ENCODE measurements at places on chromosomes 1 and 21.

GRCh38 chr1:15444468-15445389 is 6.5 kb downstream of the CTRC start:
- no peak for DNase-seq

- DNase-seq: no peak
Measured at GRCh38 chr1:174322202-174322862, 125.4 kb upstream of the GPR52 start.

GRCh38 chr1:39850606-39851216 is 32.6 kb downstream of the TRIT1 start:
- no peak for DNase-seq

DNA sequence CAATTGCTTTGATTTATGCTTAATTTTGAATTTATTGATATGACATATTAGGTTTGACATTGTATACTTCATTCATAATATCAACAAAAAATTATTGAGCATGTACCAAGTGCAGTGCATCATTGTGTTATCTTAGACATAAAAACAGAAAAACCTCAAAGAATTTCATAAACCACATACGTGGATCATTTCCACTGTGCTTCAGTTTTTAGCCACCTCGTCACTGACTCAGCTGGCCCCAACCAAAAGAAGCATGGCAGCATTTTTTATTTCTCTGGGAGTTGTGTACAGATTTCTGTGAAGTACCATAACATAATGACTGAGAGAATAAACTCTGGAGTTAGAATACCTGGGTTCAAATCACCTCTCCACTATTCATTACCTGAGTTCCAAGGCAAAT is 95.6 kb upstream of the C1orf87 start:
- DNase-seq: no peak

GRCh38 chr1:243343970-243344937 is 88.4 kb downstream of the SDCCAG8 start:
- DNase-seq: peak; percentile 39

DNA sequence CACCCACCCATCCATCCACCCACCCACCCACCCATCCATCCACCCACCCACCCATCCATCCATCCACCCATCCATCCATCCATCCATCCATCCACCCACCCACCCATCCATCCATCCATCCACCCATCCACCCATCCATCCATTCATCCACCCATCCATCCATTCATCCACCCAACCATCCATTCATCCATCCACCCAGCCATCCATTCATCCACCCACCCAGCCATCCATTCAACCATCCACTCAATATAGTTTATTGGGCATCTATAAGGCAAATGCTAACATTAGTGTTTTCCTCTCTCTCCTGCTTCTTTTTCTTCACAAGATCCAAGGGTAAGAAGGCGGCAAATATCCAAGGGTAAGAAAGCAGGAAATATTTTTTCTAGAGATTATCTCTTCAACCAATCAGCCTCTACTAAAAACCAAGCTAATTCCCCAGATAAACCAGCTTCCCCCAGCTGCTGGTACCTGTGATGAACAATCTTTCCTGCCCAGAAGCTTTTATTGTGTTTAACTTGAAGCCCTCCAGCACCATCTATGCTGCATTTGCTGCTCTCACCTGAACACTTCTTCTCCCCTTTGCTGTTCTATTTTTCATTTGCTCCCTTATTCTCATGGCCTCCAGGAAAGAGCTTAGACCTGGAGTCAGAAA is 22.6 kb upstream of the ATP2B4 start:
- DNase-seq: no peak

- DNase-seq: no peak
Measured at GRCh38 chr1:154199563-154199879, 6.6 kb downstream of the CFAP141 start.

DNA sequence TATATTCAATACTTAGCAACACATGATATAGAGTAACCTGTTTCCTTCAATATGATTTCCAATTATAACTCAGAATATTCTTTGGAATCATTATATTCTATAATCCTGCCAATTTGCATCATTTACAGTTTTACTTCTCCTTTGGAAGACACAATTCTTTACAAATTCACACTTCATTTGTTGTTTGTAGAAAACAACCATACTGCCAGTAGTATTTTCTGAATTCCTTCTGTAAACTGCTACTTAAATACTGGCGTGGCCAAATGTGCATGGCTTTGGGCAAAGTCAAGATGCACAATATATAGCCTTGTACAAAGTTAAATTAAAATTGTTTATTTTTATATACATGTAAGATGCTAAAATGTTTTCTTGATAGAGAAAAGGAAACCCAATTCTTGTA is 687.1 kb upstream of the NEGR1 start:
- no peak for DNase-seq

GRCh38 chr1:6108937-6109614 is 63.4 kb downstream of the KCNAB2 start:
- DNase-seq: peak; percentile 3

GRCh38 chr1:29912425-29912824 is 676.1 kb downstream of the PTPRU start:
- DNase-seq: no peak

DNA sequence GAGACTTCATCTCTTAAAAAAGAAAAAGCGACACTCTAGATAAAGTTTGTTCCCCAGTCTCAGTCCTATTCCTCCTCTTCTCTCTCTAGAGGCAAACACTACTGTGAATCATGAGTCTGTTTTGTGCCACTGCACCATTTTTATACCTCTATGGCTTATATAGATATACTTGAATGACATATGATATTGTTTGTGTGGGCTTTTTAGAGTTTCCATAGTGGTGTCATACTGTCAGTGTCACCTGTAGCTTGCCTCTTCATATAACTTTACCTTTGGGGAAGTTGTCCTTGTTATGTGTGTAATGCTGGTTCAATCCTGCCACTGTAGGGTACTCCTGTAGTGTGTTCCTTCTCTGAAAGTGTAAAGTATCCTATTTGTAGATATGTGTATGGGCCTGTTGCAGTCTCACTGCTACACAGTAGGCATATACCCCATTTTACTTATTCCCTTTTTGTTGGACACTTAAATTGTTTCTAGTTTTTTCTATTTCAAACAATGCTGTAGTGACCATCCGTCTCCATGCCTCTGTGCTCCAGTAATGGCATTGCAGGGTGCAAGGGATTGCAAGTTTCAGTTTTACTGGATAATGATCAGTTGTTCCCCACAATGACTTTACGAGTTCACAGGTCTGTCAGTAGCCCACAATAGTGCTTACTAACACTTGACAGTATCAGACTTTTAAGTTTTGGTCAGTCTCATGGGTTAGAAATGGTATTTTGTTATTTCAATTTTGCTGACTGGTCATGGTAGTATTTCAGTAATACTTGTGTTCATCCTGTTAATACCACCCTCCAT is 2.7 kb downstream of the PRMT2 start:
- DNase-seq: no peak

- DNase-seq: no peak
Measured at GRCh38 chr1:230174471-230175162, 107.6 kb downstream of the GALNT2 start.

- DNase-seq: peak; percentile 18
Measured at GRCh38 chr1:169809370-169810095, 14.8 kb upstream of the METTL18 start.

DNA sequence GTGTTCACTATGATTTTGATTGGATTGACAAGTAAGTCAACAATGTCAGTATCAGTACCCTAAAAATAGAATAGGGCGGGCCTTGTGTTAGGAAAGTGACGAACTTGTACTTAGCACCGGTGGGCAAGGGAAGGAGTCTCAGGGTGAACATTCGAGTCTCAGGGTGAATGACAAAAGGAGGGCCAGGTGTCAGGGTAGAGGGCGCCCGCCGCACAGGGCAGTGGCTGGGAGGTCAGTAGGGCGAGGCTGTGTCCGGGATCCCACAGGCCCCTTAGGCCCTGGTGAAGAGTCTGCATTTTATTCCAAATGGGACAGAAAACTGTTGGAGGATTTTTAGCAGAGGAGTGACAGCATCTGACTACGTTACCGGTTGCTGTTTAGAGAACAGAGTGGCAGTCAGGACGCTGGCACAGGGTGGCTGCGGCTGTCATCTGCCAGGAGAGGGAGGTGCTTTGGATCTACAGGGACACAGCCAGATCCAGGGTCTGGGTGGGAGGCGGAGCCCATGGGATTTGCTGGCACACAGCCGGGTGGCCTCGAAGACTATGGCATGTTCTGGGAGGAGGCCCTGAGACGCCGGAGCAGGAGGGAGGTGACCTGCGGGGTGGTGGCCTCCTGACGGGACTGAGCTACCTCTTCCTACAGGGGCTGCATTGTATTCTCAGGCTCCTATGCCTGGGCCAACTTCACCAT is 11.0 kb downstream of the AGTRAP start:
- no peak for DNase-seq

- no peak for DNase-seq
Measured at GRCh38 chr1:181726320-181727012, 243.1 kb downstream of the CACNA1E start.

DNA sequence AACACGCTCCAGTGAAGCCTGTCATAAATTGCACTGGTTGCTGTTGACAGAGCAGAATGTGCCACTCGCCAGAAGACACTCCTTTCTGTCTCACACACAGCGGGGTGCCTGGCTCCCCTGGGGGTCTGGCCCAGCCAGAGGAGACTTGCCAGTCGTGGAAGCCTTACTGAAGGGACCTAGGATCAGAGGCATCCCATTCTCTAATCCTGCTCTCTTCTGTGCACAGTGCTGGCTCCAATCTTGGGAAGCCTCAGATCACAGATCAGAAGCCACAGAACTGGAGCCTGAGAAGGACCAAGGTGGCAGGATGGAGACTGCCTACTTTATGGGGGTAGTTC is 1.4 kb downstream of the SLC9A1 start:
- DNase-seq: no peak

GRCh38 chr1:90045853-90046563 is 51.1 kb downstream of the ZNF326 start:
- no peak for DNase-seq

DNA sequence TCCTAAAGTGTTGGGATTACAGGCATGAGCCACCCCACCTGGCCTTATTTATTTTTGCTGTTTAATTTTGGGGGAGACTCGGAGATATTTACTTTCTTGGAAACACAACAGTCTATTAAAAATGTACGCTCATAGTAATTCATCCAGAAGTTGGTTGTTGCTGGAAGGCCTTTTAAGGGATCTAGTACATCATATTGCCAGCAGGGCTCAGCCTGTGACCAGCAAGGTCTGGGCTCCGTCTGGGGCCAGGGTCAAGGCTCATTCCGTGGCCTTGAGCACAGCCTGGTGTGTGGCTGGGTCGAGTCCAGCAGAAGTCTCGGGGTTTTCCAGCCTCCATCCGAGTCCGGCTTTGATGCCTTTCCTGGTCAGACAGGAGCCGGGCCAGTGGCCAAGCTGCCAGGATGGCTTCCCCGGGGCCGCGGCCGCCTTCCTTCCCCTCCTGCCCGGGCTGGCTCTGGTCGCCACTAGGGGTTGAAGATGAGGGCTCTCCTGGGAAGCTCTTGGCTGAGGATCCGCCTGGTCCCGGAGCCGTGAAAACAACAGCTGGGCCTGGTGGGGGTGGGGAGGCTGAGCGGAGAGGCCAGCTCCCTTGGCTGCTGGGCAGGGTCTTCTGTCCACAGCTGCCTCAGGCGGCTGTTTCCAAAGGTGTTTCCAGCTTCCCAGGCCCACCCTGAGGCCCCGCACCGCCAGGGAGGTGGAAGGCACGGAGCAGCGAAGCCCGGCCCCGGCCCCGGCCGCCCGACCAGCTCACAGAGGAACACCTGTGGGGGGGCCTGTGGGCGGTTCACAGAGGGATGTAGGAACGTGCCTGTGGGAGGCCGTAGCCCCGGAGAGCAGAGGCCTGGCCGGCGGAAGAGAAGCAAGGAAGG is 5.1 kb upstream of the VWA1 start:
- DNase-seq: no peak

- DNase-seq: no peak
Measured at GRCh38 chr1:100542285-100542684, 4.3 kb downstream of the GPR88 start.

- DNase-seq: no peak
Measured at GRCh38 chr1:10714337-10715114, 81.9 kb downstream of the CASZ1 start.

All from bone marrow (tissue), 2 donors.